ENCODE measurements at places on chromosomes 1 and 21.

DNA sequence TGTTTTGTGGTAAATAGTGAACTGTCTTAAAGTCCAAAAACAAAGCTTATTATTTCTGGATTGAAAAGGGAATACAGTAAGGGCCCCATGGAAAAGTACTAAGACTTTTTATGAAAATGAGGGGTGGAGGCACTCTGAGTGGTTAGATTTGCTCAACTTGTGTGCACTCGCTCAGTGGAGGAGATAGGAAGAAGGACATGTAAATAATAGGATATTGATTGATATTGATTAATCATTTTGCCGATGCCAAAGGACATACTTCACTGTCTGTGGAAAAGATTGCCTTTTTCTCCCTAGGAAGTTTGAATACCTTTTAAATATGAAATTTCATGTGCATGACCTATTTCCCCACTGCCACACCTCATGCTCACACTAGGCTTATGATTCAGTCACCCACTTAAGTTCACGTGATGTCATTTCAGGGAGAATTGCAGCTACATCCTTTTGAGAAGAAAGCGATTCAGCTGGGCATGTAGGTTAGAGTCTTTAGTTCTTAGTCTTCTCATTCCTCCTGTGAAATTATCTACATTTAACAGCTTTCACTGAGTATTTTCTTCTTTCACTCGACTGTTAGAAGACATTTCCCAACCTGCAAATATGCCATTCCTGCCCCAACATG is 5.0 kb downstream of the MTR start:
- no peak for DNase-seq

DNA sequence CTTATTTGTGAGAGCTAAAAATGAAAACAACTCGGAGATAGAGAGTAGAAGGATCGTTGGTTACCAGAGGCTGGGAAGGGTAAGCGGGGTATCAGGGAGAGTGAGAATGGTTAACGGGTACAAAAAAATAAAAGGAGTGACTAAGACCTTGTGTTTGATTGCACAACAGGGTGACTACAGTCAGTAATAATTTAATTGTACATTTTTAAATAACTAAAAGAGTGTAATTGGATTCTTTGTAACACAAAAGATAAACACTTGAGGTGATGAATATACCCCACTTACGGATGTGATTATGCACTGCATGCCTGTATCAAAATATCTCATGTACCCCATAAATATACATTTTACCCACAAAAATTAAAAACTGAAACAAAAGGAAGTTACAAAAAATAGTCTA is 29.4 kb downstream of the FOXJ3 start:
- no peak for DNase-seq

- no peak for DNase-seq
These were observed 123.3 kb upstream of the IFFO2 start for GRCh38 chr1:19079541-19080472.

GRCh38 chr1:20847611-20848080 is 60.5 kb upstream of the HP1BP3 start:
- DNase-seq, result no peak

DNA sequence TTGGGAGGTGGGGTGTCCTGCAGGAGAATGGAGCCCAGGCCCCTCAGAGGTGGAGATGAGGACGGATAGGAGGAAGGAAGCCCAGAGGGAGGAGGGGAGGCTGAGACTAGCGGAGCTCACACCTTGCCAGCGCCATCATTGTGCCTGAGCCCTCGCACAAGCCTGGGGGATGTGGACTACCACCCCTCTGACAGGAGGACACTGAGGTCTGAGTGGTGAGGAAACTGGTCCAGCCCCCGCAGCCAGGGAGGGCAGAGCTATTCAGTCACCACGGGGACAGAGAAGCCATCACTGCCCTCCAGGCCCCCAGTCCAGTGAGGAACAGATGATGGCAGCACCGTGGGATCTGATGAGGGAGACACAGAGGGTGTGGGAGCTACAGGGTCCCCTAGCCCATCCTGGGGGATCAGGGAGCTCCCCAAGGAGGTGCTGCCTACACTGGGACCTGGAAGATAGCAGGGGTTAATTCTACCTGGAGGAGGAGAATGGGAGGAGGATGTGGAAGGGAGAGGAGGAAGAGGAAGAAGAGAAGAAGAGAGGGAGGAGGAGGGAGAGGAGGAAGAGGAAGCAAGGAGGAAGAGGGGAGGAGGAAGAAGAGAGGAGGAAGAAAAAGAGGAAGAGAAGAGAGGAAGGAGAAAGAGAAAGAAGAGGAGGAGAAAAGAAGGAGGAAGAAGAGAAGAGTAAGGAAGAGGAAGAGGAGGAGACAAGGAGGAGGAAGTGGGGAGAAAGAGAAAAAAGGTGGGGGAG is 31.0 kb downstream of the MATN1 start:
- no peak for DNase-seq

DNA sequence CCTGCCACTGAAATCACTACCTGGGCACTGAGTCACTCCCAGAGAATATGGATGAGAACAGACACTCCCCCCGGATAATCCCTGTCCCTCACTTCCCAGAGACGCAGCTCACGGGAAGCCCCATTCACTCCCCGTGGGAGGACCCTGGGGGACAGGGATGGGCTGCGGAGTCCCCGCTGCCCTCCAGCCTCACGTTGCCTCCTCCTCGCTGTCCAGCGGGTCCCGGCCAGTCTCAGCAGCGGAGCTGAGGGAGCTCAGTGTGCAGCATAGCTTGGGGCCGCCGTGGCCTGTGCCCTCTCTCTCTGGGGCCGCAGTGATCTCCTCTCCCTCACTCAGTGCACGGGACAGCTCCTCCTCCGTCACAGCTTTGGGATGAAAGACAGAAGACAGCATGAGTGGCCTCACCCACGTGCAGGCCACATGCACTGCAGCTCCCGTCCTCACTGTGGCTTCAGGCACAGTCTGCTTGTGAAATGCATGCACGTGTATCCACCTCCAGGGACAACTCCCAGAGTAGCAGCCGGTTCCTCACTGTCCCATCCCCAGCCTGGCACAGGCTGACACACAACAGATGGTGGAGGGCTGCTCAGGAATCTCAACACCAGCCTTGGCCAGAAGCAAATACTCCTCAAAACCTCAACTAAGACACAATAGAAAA is 7.4 kb downstream of the CFAP410 start:
- no peak for DNase-seq

DNA sequence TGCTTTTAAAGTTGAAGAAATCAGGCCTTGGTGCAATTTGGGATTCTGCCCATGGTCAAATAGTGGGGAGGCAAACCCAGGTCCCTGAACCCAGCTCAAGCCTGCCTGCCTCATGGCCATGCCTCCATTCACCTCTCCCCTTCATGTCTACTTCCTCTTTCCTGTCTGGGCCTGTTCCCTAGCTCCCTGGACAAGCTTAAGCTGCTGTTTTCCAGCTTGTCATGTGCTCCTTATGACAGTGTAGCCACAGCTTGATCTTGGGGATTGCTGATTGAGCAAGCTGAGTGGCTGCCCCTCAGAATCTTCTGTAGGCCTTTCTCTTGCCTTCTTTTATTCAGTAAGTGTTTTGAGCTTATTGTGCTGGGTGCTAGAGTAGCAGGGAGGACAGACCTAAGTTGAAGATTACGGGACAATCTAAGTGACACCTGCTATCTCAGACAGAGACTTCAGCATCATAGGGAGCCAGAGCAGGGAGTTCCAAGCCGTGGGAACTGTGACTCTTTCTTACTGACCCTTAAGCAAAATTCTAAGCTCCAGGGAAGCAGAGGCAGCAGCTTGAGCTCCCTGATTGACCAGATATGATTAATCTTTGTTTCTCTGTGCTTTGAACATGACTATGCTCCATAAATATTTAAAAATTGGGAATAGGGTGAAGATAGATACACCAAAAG is 520 bp upstream of the MR1 start:
- no peak for DNase-seq

DNA sequence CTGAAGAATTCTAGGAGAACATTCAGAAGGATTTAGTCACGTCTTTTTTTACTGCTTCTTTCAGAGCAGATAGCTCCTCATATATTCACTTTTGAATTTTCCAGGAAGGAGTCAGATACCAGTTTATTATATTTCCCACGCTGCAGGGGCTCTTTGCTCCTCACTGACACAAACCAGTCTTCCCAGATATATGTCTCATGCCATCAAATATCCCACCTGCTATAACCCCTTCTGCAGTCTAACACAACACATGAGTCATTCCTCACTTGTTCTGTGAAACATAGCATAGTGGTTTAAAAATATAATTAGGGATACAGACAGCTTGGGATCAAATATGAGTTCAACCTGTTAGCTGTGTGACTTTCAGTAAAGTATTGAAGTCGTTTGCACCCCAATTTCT is 251.7 kb upstream of the DPYD start:
- no peak for DNase-seq

DNA sequence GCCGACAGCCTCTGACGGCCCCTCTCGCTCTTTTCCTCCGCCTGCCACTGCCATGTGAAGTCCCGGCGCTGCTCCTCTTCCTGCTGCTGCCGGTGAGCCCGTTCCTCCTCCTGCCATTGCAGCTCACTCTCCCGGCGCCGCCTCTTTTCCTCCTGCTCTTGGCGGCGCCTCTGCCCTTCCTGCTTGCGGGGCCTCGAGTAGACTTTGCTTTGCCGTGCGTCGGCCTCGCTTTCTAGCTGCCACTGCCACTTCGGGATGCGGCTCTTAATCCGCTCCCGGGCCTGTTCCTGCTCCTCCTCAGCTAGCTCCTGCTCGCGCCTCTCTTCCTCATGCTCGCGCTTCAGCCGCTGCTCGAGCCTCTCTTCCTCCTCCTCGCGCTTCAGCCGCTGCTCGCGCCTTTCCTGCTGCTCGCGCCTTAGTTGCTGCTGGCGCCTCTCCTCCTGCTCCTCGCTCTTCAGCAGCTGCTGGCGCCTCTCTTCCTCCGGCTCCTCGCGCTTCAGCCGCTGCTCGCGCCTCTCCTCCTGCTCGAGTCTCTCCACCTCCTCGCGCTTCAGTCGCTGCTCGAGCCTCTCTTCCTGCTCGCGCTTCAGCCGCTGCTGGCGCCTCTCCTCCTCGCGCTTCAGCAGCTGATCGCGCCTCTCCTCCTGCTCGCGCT is 4.3 kb downstream of the TCHH start:
- DNase-seq, result no peak

DNA sequence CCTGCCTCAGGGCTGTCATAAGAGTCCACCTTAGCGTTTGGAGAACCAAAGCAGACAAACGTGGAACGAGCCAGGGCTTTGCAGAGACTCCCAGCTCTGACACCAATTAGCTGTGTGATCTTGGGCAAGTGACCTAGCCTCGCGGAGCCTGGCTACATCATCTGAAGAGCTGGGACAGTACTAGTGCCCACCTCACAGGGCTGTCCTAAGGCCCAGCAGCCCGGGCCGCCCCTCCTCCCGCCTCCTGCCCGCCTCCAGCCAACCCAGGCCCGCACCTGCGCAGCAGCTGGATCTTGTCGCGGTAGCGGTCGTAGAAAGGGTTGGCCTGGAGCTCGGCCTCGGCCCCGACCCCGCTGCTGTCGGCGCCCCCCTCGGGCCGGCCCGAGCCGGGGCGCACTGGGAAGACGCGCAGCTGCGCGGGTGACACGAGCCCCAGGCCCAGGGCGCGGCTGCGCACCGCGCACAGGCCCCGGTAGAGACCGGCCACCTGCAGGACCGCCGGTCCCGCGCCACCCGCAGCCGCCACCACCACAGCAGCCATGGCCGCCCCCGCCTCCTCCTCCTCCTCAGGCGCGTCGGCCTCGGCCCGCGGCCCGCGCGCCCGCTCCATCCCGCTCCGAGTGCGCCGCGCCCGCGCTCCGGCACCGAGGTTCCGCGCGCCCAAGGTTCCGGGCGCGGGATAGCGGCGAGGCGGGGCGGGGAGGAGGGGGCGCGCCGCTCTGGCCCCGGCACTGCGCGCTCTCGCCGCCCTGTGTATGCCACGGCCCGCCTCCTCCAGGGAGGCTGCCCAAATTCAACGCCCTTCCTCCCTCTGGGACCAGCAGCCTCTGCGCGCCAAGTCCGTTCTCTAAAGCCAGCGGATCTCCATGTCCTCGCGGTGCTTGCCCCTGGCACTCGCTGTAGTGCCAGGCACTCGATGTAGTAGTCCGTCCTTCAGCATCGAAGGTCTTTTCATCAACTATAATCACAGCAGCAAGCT is at the start of gene ATPAF1:
Gene ATPAF1, minus strand, starts transcription at position 583 of the 979 bp plus-strand sequence. Its CDS starts 42 bp downstream, at position 541.
- peak; percentile 45 for DNase-seq

- no peak for DNase-seq
These were observed 188.0 kb upstream of the C21orf91 start for GRCh38 chr21:18007121-18007520.

- DNase-seq, result no peak
These were observed 13.2 kb downstream of the CAPN9 start for GRCh38 chr1:230760360-230760827.

DNA sequence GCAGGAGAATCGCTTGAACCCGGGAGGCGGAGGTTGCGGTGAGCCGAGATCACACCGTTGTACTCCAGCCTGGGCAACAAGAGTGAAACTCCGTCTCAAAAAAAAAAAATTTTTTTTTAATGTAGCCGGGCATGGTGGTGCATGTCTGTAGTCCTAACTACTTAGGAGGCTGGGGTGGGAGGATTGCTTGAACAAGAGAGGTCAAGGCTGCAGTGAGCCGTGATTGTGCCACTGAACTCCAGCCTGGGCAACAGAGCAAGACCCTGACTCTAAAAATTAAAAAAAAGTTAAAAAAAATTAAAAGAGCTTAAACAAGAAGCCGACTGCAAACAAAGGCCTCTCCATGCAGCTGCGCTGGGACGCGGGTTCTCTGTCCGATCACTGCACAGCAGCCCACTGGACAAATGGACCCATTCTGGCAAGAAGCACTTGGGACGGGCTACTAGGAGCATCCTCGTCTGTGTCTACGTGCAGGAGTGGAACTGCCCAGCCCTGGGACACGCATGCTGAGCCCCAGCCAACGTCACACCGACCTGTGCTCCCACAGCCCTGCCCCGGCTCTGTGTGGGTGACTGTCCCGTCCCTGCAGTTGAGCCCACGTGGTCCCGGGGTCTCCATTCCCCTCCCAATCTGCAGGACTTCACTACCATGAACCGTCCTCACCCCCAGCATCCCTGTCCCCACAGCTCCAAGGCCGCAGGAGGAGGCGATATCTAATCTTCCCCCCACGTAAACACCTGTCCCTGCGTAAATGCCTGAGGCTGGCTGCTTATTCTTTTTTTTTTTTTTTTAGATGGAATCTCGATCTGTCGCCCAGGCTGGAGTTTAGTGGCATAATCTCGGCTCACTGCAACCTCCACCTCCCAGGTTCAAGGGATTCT is 12.3 kb downstream of the SLC35E2B start:
- DNase-seq, result no peak

All from stimulated activated CD4-positive, alpha-beta T cell treated with anti-CD3 and anti-CD28 coated beads, Interleukin-1b, Interleukin-23, amount 100 ng/mL, for 1 hour (primary cell).